NCI-H187 treated with DMSO at 0.1 percent for 48 hours (cell line): ENCODE measurements at places on chromosomes 3 and 15.

GRCh38 chr3:151283907-151284461, 5.6 kb upstream of the P2RY14 start:
- no peak for DNase-seq

- DNase-seq = no peak
Measured at GRCh38 chr3:130457671-130458070, 59.3 kb upstream of the COL6A6 start.

DNA sequence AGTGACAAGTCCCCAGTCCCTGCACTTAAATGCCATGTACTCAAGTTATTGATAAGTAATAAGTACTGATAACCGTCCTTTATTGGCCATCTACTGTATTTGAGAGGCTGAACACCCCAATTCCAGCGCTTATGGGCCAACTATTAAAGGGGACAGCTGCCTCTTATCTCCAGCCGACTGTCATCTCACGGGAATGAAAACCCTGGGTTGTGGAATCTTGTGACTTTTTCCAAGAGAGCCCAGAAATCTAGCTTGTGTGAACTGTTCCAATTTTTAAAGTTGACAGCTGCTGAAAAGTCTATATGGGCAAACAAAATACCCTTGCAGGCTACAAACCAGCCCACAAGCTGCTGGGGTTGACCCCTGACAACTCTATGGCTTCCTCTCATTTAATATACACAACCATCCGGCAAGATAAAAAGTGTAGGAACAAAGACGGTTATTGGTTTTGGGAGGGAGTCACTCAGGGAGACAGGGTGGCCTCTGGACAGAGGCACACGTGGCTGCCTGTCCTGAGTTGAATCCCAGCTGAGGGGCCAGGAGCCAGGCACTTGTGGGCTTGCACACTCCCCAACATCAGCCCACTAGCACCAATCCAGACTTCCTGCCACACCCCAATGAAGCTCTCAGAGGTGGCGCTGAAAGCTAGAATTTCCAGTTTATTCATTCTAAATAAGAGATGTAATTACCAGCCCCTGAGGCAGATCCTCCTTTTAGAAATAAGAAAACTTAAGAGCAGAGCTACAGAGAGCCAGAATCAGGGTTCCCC, 16.2 kb downstream of the SPSB4 start:
- no peak for DNase-seq

GRCh38 chr15:45180201-45180600, 7.6 kb downstream of the SHF start:
- no peak for DNase-seq

- no peak for DNase-seq
Measured at GRCh38 chr3:49020330-49021212, 1.4 kb upstream of the NDUFAF3 start.

- DNase-seq = no peak
Measured at GRCh38 chr15:42048821-42049200, 28.0 kb upstream of the PLA2G4E start.

GRCh38 chr15:34047893-34048775, 9.1 kb upstream of the AVEN start:
- DNase-seq = no peak

- DNase-seq = no peak
Measured at GRCh38 chr3:98855806-98856400, 45.6 kb downstream of the DCBLD2 start.

GRCh38 chr15:26234976-26235767, 372.0 kb upstream of the ATP10A start:
- DNase-seq = no peak

DNA sequence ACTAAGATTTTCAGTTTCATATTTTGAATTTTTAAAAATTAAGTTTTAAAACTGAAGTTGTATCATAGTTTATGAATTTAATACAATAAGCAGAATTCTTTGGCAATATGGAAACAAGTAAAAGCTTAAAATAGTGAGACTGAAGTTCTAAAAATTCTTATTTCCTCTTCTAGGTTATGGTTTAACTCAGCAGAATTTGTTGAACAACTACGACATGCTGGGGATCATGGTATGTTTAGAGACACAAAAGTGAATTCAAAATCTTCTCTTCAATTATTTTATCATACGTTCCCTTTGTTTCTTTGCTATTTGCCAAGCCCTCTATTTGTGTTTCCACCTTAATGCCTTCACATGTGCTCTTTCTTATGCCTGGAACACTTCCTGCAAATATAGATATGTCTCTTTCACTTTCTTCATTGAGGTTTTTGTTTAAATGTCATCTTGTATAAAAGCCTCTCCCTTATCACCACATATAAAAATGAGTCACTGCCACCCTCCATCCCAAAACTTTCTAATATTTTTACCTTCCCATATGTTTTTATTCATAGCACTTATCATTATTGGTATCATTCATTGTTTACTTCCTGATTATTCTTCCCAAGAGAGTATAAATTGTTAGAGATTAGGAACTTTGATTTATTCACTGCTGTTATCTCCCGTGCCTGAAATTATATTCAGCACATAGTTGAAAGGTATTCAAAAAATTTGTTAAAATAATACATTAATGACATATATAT, 6.4 kb downstream of the SUCNR1 start:
- no peak for DNase-seq

DNA sequence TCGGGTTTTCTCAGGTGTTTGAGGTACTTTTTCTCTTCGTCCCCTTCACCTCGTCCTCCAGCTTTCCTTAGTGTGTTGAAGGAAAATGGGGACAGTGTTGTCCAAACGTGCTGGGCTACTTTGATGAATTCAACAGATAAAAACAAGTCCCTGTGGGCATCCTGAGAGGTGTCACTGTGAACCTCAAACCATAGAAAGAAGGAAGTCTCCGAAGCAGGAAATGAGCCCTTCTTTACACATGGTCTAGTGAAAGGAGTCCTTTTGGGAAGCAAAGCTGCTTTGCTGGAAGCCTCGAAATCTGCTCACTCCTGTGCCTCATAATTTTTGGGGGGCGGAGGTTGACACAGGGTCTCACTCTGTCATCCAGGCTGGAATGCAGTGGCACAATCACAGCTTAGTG, 10.6 kb downstream of the IL17RB start:
- no peak for DNase-seq

GRCh38 chr3:105812194-105812586, 56.6 kb downstream of the CBLB start:
- DNase-seq = no peak

- no peak for DNase-seq
Measured at GRCh38 chr3:12959410-12959809, 113.8 kb downstream of the IQSEC1 start.

- no peak for DNase-seq
Measured at GRCh38 chr3:124785973-124786372, 55.7 kb downstream of the UMPS start.

- no peak for DNase-seq
Measured at GRCh38 chr3:43032646-43033628, 53.8 kb downstream of the GASK1A start.

- no peak for DNase-seq
Measured at GRCh38 chr3:195441051-195441450, 1.8 kb downstream of the ACAP2 start.

GRCh38 chr3:59001675-59002074, 48.1 kb downstream of the CFAP20DC start:
- DNase-seq = no peak

GRCh38 chr3:35932995-35933394, 293.7 kb downstream of the ARPP21 start:
- DNase-seq = no peak

GRCh38 chr3:30299674-30300385, 306.6 kb upstream of the TGFBR2 start:
- DNase-seq = no peak

GRCh38 chr3:150082898-150083654, 112.4 kb upstream of the PFN2 start:
- no peak for DNase-seq

- no peak for DNase-seq
Measured at GRCh38 chr3:153484842-153485241, 322.8 kb downstream of the RAP2B start.

GRCh38 chr3:119562307-119562961, 3.0 kb upstream of the CD80 start:
- DNase-seq = no peak

- DNase-seq = no peak
Measured at GRCh38 chr15:83036253-83036652, 24.8 kb upstream of the C15orf40 start.

GRCh38 chr3:100833483-100833882, 124.2 kb downstream of the TFG start:
- DNase-seq = no peak

- DNase-seq = no peak
Measured at GRCh38 chr3:119751423-119751822, 30.5 kb upstream of the NR1I2 start.

GRCh38 chr3:14631687-14632441, 19.7 kb upstream of the CCDC174 start:
- no peak for DNase-seq

DNA sequence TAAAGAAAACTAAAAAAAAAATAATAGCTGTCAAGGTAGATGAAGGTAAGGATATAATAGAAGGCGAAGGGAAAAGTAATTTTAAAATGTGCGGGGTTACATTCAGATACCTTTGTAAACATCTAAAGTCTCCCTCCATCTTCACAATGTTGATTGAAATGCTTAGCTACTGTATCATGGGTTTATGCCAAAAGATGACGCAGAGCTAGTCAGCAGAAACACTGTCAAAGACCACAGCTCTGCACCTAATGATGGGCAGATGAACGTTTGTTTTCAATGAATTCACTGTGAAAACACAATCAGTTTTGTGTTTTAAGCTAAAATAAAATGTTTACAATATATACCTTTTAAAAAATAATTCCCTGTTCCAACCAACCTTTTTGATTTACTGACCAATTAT, 61.2 kb downstream of the RFTN1 start:
- no peak for DNase-seq

DNA sequence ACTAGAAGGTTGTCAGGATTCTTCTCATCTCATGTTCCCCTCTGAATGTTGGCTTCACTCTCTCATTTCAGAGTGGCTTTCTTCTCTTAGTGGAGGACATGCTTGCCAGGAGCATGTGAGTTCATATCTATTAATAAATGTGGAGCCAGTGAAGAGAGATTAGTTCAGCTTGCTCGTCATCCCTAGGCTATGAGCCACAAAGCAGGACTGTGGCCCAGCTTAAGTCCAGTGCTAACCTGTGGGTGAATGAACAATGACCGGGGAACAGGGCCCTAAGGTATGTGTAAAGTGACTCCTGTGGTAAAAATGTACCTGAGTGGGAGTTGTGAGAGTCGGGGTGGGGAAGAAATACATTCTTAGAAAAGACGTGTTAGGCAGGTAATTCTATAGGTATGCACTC, 96.9 kb upstream of the TBL1XR1 start:
- no peak for DNase-seq

GRCh38 chr3:48013288-48013980, 2.8 kb downstream of the MAP4 start:
- no peak for DNase-seq

- no peak for DNase-seq
Measured at GRCh38 chr15:84752700-84753099, 4.3 kb downstream of the ZNF592 start.

DNA sequence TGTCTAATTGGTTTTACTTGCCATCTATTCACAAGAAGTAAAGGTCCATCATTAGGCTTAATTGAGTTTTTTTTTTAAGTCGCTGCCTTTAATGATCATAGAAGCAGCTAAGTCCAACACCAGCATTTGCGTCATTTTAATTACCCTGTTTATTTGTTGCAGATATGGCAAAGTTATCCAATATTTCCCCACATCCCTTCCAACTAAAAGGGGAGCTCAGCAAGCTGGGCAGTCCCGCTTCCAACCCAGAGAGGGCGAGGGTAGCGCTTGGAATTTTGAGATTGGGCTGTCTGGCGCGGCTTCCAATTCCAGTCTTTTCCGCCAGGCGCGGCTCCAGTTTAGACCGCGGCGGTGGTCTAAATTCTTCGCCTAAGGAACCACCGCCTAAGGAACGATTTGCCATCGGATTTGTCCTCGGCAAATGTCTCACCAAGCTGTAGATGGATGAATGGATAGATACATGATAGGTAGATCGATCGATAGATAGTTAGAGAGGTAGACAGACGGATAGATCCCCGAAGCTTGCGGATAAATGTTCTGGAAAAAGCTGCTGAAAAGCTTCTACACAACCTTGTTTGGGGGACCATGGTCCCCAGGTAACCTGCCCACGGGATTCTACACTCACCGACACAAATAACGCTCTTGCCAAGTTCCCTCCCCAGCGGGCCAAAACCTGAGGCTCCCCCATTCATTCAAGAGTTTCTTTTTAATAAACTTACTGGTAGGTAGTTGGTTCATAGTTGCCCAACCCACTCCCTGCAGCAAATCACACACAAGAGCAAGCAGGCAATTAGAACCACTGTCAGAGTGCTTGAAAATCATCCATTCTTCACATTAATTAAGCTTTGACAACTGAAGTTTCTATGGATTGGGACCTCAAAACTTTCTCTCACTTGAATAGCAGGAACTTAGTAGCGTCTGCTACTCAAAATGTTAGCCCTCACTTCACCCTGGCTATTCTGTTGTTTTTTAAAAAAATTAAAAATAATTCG, 49.1 kb downstream of the ZIC4 start:
- no peak for DNase-seq

GRCh38 chr3:14211621-14212020, 33.0 kb downstream of the LSM3 start:
- no peak for DNase-seq

DNA sequence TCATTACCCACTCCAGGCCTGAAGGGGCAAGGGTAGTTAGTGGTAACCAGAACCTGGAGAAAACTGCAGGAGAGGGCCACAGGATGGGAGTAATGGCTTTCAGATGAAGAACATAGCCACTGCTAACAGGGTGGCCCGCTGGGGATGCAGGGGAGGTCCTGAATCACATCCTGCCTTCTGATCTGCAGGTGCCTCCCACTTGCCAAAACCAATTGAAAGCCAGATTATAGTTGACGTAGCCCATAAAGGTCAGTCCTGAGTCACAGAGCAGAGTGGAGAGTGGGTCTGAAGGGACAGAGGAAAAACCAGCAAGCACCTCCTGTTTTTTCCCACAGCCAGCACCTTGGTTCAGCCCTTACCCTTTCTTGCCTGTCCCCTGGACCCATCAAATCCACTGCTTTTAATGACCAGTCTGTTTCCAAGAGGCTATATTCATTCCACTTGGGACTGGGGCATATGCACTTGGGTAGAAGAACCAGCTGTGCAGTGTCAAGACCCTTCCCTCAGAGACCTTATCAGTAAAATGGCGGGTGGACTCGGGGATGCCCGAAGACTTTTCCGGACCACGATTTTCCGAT, 646 bp upstream of the SLC35G2 start:
- no peak for DNase-seq

DNA sequence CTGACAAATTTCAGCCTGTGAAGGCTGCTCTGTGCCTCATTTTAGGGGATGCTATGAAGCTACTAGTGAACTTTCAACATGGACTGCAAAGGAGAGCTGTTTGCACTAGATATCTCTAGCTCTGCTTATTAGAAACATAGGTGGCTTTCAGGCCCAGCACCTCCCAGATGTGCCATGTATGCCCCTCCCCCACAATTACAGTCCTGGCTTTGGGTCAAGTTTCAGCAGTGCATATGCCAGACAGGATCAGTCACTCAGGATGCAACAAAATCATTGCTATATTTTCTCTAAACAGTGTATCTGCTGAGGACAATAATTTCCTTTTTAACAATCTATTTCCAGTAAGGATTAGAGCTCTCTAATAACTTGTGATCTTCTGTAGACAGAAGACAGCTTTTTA, 178.8 kb upstream of the STAC start:
- DNase-seq = no peak
